Ovary (tissue), 10 donors: ENCODE measurements at places on chromosomes 13 and 19. TPM values are rescaled to one million over a fixed set of nuclear protein-coding genes. Genes with fewer than 3 reads are reported as not detected.

DNA sequence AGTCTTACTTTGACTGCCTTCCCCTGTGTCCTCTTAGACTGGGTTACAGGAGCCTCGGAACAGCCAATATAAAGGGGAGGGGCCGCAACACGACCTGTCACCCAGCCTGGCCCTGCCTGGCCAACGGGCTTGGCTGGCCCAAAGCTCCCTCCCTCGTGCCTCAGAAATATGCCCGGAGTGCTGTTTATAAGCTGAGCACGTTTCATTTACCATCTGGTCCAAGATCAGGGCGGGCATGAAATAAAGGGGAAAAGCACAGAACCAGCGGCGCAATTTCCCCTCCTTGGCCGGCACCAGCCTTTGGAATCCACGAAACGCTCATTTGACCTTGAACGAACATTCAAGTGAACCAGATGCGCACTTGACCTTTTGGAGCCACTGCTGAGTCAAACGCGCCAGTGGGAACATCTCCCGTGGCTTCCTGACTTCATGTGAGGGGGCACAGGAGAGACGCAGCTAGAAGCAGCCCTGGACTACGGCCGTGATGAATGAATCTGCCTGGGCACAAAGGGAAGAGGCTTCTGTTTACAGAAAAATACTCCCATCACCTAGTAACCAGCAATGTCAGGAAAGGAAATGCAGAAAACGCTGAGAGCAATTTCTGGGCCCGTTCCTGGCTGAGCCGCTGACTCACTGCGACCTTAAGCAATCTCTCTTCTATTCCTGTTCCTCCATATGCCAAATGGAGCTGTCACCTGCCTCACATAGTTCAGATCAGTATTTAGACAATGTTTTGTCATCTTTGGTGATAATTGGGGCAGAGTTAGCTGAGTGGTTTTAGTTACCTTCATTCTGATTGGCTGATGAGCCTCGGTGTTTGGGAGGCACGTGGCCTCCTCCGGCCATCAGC lies 53.3 kb downstream of the RFX2 start:
- H3K27ac ChIP-seq: peak overlapping the region; percentile 72
- no peaks in the 10 kb centered on the region for H3K36me3 ChIP-seq

DNA sequence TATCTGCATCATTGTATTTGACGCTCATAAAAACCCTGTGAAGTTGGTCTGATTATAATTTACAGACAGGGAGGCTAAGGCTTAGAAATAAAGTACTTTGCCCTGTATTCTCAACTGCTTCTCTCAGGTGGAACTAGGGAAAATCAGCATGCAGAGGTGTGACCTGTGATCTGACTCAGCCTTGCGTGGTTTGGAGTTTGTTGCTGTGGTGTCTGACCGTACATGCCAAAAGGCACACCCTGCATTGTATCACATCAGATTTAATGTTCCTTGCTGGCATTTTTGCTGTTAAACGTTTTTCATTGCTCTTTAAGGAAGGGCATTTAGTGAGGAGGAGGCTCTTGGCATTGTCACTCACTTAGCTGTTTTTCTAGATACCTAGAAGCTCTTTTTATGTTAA lies 58.8 kb upstream of the C1QTNF9B start:
- H3K36me3 ChIP-seq: no peaks in the 10 kb centered on the region
- no peak overlapping the region for H3K27ac ChIP-seq
- no peak for DNase-seq

DNA sequence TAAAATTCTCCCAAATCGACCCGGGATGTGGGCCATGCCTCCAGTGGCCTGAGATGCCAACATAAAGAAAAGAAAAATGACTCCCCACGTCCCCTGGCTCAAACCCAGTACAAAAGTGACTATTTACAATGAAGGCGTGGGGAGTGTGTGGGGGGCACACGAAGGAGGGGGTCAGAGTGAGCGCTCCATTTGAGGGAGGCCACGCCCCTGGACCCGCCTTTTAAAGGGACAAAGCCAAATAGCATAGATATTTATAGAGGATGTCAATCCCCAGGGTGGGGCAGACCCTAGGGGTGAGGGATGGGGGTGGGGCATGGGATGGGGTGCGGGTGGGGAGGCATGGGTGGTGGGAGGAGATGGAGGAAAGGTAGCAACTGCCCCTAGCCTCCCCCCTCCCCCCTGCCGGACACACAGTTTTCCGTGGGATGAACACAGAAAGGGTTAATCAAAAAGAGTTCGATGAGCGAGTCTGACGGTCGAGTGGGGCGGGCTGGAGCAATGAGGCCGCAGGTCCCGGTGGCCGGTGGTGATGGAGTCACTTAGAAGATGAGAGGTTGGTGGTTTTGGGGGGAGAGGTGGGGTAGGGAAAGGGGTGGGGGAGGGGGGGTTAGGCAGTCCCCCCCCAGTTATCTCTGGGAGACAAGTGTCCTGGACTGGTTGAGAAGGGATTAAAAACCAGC lies 20.1 kb upstream of the NANOS2 start:
- no peaks in the 10 kb centered on the region for H3K36me3 ChIP-seq
- H3K4me3 ChIP-seq: no peak overlapping the region
- no peaks in the 10 kb centered on the region for H3K27me3 ChIP-seq

- H3K4me3 ChIP-seq: no peak overlapping the region
- no peak for DNase-seq
- no peak overlapping the region for H3K27ac ChIP-seq
- peaks cover 5% of the 10 kb centered on the region for H3K4me1 ChIP-seq
- H3K36me3 ChIP-seq: no peaks in the 10 kb centered on the region
Observed at GRCh38 chr13:93146584-93147297, 79.9 kb upstream of the GPC6 start.

DNA sequence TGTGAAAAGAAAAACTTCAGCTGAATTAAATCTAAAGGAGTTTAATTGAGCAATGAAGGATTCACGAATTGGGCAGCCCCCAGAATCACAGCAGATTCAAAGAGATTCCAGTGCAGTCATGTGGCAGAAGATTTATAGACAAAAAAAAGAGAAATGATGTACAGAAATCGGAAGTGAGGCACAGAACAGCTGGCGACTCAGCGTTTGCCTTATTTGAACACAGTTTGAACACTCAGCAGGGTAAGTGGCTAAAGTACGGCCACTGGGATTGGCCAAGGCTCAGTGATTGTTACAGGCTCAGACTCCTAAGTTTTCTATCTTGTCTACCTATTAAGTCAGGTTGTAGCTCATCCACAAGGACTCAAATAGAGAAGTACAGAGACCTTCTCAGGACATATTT lies 11.6 kb upstream of the CFAP97D2 start:
- H3K4me1 ChIP-seq: peaks cover under 1% of the 10 kb centered on the region
- no peaks in the 10 kb centered on the region for H3K36me3 ChIP-seq
- no peak overlapping the region for H3K4me3 ChIP-seq
- no peak overlapping the region for H3K27ac ChIP-seq

DNA sequence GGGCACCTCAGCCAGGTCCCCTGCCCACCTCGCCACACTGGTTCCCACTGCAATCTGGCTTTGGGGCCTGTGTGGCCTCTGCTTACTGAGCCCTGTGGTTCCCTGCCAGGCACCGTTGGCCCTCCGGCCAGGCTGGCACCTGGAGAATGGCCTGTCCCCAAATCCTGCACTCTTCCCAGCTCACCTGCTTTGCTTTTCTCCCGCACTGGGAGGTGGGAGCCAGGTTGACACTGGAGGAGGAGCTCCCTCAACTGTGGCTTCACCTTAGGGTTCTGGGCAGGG lies 97.0 kb downstream of the SCGB2B2 start:
- no peaks in the 10 kb centered on the region for H3K4me1 ChIP-seq
- H3K4me3 ChIP-seq: no peak overlapping the region
- no peaks in the 10 kb centered on the region for H3K36me3 ChIP-seq

DNA sequence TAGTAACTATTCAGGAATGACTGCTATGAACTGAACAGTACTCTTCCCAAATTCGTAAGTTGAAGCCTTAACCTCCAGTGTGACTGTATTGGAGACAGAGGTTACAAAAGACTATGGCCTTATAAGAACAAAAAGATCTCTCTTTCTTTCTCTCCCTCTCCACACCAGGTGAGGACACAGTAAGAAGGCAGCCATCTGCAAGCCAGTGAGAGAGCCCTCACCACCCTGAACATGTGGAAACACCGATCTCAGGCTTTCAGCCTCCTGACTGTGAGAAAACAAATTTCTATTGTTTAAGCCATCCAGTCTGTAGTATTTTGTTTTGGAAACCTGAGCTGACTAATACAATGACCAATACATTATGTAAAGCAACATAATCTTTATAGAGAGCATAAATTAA lies 888.9 kb downstream of the SLITRK1 start:
- no peak overlapping the region for H3K27ac ChIP-seq
- H3K27me3 ChIP-seq: peaks cover 3% of the 10 kb centered on the region
- no peaks in the 10 kb centered on the region for H3K4me1 ChIP-seq
- no peak for DNase-seq
- no peak overlapping the region for H3K4me3 ChIP-seq

DNA sequence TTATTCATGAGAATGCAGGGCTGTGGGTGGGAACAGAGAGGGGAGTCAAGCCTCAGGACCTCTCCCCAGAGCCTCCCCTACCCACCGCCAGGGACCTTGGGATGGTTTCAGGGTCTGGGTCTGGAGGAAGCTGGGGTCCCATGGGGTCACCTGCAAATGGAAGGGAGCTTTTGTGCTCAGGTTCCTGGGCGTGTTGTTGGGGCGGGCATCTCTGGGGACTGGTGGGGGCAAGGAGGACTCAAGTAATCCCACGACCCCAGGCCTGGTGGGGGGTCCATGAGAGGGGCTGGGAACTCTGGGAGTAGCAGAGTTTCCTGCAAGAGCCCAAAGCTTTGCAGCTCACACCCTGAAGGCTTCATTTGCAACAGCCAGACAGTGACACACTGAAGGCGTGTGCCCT lies 60.2 kb downstream of the UNC13A start:
- H3K4me1 ChIP-seq: no peaks in the 10 kb centered on the region
- no peaks in the 10 kb centered on the region for H3K27me3 ChIP-seq
- DNase-seq: no peak
- H3K36me3 ChIP-seq: no peaks in the 10 kb centered on the region

DNA sequence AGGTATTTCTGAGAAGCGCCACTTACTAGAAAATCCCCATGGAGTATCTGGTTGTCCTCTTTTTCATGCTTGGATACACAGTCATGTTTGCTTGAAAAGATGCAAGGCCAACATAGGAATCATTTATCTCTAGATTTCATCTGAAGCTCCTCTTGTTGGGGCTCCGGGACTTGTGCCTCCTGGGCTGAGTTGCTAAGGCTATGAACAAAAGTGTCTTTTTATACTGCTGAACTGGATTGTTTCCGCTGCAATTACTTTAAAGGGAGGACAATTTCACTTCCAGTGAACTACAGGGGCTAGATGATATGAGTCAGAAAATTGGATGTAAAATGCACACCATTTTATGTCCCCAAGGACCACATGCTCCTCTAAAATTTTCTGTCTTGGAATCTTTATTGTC lies 114.1 kb downstream of the TNFSF13B start:
- no peak for DNase-seq
- H3K4me1 ChIP-seq: no peaks in the 10 kb centered on the region
- H3K27me3 ChIP-seq: no peaks in the 10 kb centered on the region
- H3K27ac ChIP-seq: no peak overlapping the region
- H3K36me3 ChIP-seq: no peaks in the 10 kb centered on the region

DNA sequence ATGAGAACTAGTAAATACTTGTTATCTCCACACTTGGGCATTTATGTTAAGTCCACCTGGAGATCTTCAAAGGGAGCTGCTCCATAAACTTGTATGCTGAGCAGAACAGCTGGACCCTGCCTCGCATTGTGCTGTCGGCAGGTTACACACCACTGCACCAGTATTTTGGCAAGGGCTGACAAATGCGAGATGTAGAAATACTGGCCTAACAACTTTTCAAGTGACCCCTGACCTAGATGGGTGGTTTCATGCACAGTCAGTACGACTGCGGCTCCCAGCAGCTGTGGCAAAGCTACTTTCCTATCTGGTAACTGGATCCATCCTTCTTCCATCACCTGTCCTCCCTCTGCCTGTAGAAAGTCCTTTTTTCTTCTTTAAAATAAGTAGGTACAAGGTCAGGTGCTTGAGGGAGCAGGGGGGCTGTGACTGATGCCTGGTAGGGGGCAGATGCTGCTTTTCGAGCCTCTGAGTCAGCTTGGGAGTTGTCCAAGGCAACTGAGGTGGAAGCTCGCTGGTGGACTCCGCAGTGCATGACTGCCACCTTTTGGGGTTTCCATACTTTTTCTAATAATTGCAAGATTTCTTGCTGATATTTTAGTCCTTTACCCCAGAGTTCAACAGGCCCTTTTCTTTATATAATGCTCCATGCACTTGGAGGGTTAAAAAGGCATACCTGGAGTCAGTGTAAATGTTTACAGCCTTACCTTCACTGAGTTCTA lies 86.8 kb downstream of the SLC25A15 start:
- H3K27me3 ChIP-seq: no peaks in the 10 kb centered on the region
- no peak for DNase-seq
- H3K4me3 ChIP-seq: no peak overlapping the region
- H3K36me3 ChIP-seq: no peaks in the 10 kb centered on the region
- no peak overlapping the region for H3K27ac ChIP-seq
- no peaks in the 10 kb centered on the region for H3K4me1 ChIP-seq

DNA sequence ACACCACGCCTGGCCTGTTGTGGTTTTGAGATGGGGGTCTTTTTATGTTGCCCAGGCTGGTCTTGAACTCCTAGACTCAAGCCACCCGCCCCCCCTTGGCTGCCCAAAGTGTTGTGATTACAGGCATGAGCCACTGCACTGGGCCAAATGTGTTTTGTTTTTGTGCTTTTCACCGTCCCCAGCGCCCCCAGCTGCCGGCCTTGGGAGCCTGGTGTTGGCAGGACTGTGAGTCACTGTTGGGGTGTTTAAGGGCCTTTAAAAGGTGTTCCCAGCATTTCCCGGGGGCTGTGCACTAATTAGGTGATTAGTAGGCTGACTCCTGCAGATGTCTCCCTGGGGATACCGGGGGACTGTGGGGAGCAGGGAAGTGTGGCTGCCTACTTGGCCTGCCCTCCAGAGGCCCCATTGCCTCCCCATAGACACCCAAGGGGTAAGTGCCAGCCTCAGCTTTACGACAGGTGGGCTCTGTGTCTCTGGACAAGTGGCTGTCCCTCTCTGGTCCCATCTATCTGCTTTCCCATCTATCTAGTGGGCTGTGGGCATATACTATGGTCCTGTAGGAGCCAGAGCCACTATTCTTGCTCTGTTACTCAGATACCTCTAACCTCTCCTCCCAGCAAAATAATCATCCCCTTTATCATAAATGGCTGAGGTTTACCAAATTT lies 11.8 kb upstream of the TLE5 start:
- no peaks in the 10 kb centered on the region for H3K27me3 ChIP-seq
- H3K36me3 ChIP-seq: no peaks in the 10 kb centered on the region
- DNase-seq: peak; percentile 72

DNA sequence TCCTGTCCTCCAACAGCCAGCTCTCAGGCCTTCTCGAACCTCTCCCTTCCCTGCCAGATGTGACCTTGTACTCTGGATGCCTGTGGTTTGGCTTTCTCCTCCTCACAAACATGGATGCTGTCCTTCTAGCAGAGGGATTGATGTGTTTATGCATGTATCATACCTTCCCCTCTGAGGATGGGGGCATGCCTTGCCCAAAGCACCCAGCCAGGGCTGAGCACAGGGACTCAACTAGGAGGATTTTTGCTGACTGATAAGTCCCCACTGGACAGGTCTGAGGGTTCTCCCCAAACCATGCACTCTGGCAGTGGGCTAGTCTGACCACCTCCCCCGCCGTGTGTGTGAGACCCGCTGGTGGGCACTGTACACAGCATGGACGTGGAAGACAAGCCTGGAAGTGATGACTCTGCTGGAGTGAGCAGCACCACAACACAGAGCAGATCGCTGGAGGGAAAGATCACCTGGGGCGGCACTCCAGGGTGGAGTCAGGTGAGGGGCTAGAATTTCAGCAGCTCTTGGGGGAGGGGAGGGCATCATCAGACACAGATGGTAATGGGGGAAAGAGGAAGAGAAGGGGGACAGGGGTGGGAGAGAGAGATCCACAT lies 360.3 kb upstream of the ZNF507 start:
- no peaks in the 10 kb centered on the region for H3K4me1 ChIP-seq
- H3K36me3 ChIP-seq: no peaks in the 10 kb centered on the region
- H3K4me3 ChIP-seq: no peak overlapping the region
- H3K27ac ChIP-seq: no peak overlapping the region
- no peak for DNase-seq

The ATP4B gene
- total RNA-seq: not detected

The TRPM4 gene
- total RNA-seq: 1.2 TPM

The LRRC63 gene
- total RNA-seq: not detected

The CBLC gene
- 1.5 TPM for total RNA-seq
